ENCODE measurements at places on chromosomes 11 and 22.

- no peak for DNase-seq
Measured at GRCh38 chr11:35131886-35132285, 7.1 kb upstream of the CD44 start.

GRCh38 chr22:25563761-25564319, 635 bp upstream of the GRK3 start:
- DNase-seq = no peak

GRCh38 chr11:92888696-92889095, 80.8 kb upstream of the MTNR1B start:
- no peak for DNase-seq

GRCh38 chr22:21713428-21714058, 22.1 kb downstream of the YPEL1 start:
- DNase-seq = no peak

DNA sequence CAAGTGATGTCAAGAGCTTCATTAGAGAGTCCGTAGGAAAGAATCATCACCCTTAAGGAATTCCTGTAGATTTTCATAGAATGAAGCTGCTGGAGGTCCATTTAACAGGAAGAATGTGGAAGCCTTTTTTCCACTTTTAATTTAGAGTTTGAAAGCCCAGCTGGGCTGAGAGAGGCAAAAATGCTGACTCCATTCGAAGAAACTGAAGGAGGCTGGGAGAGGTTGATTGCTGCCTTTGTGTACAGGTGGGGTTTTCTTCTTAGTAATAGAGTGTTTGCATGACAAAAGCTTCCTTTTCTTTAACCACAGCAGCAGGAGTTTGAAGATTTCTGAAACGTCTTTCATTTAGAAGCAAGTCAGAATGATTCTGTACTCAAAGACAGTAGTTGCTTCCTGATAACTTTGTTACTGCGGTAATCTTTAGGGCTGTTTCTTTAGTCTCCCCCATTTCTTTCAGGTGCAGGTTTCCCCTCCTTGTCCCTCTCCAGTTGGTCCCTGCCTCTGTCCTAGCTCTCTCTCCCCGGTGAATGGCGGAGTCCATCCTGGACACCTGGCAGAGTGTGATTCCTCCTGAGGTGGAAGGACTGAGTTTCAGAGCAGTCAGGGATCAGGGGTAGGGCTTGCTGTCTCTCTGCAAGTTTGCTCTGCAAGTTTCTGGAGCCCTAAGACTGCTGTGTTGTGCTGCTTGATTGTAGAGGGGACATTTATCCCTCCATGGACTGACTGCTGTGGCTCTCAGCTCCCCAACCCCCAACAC, 166.2 kb downstream of the LDLRAD3 start:
- peak; percentile 81 for DNase-seq

DNA sequence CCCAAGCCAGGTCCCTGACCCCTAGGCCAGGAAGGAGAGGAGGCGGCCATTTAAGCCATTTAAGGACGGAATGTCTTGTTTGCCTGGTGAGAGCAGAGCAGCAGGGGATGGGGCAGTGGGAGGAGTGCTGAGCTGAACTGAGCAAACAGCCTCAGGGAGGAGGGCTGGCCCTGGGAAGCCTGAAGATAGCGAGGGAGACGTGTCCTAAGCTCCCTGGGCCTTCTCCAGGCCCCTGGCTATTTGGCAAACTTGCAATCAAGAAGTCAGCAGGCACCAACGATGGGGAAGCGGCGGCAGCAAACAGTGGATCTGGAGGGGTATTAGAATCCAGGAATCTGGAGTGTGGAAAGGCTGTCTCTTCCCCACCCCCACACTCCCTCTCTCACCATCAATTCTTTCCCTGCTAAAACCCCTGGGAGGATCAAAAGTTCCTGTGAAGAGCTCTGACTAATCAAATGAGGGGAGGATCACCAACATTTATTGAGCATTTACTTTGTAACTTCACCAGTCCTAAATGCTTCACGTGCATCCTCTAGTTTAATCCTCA, 8.8 kb downstream of the BCL9L start:
- no peak for DNase-seq

- no peak for DNase-seq
Measured at GRCh38 chr11:933142-933851, 7.6 kb downstream of the AP2A2 start.

DNA sequence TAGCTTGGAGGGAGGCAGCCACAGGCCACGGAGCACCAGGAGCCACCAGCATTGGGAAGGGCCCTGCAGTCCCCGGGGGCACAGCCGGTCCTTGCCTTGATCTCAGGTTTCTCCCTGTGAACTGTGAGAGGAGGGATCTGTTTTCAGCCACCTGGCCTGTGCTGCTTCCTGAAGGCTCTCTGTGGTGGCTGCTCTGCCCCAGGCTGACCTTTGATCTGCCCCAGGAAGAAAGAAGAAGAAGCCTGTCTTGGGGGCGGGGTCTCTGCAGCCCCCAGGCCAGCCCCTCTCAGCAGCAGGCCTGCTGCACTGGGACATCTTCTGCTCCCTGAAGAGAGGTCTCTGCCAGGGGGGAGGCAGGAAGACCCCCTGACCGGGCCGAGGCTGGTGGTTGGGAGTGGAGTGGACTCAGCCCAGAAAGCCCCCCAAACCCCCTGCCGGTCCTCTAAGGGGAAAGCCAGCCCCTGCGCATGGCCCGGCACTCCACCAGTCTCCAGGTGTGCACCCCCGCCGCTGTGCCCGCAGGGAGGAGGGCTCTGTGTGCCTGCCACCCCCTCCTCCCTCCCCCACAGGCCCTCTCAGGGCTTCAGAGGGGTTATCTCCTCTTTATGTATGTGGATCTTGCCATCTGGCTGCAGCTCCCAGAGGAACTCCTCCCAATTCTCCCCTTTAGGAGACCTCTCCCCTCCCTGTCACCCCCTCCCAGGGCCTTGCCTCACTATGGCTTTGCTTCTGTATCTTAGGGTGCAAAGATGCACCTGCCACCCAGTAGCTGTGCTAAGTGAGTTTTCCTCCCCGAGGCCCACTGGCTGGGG, 675.3 kb downstream of the BRD1 start:
- DNase-seq = no peak

- DNase-seq = no peak
Measured at GRCh38 chr11:87351676-87352075, 313.9 kb downstream of the TMEM135 start.

GRCh38 chr11:126188332-126189108, 22.9 kb downstream of the RPUSD4 start:
- DNase-seq = no peak

- DNase-seq = no peak
Measured at GRCh38 chr22:49548356-49549202, 279.1 kb downstream of the BRD1 start.

GRCh38 chr22:22687638-22688500, 43.5 kb downstream of the GGTLC2 start:
- DNase-seq = no peak

DNA sequence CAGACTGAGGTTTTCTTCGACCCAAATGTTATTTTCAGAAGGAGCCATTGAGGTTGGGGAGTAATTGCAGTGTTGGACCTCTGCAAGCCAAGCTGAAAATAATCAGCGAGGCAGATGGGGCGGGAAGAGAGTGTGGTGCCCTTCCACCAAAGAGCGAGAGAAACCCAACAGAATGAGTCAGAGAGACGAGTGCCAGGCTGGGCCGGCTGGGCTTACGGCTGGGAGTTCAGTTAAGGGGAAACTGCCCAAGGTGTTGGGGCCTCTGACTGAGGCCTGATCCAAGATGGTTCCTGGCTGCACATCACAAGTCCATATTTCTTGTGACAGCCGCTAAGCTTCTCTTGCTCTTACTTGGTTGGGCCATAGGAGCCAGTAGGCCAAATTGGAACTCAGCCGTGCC, 30.4 kb upstream of the CREB3L1 start:
- no peak for DNase-seq

DNA sequence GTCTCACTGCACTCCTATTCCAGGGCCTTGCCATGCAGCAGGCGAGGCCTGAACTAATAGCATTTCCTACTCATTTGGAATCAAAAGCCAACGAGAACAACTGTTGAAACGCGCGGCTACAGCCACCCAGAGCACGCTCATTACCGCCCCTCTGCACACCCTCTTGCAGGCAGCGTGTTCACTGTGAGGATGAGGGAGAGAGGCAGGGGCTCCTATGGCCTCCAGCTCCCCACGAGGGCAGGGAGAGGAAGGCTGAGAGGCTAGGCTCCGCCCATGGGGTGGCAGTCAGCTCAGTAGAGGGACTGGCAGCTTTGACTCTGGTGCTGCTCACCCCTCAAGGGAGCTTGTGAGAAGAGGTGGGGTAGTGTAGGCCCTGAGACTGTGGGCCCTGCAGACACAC, 26.2 kb downstream of the LMO1 start:
- DNase-seq = no peak

GRCh38 chr11:119907878-119908572, 179.0 kb upstream of the NECTIN1 start:
- DNase-seq = no peak

DNA sequence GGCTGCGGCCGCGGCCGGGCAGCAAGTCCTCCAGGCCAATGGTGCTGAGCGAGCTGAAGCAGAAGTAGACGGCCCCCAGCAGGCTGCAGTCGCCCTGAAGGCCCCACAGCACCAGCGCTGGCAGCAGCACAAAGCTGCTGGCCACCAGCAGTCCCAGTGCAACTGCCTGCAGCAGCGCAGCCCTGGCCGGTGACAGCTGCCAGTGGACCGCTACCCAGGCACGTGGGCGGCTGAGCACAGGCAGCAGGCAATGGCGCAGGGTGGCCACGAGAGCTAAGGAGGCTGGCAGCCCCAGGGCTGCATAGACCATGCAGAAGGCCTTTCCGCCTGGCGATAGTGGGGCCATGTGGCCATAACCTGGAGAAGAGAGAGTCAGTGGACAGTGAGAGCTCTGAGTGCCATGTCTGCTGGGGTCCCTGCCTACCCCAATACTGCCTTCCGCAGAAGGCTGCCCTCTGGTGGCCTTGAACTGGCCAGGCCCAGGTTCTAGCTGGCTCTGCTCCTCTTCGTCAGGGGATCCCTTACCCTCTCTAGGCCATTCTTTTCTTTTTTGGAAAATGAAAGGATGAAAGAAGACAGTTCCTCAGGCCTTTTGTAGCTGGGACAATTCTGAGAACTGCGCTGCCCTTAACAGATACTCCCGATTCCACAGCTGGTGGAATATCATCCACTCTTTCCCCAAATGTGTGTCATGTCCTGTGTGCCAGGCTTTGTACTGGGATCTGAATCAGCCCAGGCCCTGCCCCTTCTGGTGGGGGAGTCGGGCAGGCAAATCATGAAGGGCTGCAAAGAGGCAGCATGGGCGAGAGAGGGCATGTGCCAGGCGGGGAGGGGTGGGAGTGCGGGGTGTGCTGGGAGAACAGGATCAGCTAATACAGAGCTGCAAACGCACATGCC, 1.8 kb downstream of the KCNK7 start:
- DNase-seq = no peak

DNA sequence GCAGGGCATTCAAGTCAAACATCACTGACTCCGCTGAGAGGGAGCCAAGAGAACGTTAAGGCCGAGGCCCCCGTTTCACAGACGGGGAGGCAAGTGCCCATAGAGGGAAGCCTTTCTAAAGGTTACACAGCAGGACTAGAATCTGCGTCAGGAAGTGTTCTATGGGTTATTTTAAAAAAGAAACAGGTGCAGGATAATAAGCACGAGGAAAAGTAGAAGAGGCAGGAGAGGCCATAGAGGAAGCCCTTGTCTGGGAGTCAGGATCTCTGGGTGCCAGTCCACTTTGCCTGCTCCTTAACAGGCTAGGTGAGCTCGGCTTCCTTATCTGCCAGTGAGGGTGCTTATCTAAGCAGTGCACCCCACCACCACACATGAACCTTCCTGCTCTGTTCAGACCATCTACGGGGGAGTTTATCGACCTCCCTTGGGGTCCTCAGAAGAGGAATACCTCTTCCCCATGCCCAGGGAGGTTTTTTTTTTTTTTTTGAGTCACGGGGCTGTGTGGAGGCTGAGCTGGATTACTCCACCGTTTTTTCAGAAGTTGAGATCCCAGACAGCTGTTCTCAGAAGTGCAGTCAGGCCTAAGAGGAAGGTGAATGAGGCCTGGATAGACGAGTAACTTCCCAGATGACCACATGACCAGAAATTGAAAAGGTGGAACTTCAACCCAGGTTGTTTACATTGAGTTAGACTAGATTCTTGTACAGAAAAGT, 1.2 kb upstream of the FCHSD2 start:
- DNase-seq = no peak

GRCh38 chr11:59556115-59556916, 45.0 kb downstream of the OR4D9 start:
- DNase-seq = no peak

DNA sequence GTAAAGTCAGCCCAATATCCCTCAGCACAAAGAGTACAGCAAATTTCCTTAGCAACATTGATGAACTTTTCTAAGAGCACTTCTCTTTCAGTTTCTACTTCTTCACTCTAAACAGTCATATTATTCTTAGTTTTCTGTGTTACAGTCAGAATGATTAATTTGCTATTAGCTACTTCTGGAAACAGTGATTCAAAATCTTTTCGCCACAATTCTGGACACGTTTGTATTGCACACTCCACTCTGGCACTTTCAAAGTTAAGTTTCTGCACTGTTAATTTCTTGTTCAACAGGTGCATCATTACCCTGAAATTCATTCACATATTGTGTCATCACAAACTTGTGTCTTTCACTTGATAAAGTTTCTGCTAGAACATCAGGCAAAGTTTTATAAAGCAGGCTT, 22.5 kb downstream of the ABTB2 start:
- DNase-seq = no peak

GRCh38 chr11:133235381-133235780, 296.9 kb downstream of the OPCML start:
- no peak for DNase-seq

- DNase-seq = no peak
Measured at GRCh38 chr22:48893288-48894063, 934.2 kb downstream of the BRD1 start.

DNA sequence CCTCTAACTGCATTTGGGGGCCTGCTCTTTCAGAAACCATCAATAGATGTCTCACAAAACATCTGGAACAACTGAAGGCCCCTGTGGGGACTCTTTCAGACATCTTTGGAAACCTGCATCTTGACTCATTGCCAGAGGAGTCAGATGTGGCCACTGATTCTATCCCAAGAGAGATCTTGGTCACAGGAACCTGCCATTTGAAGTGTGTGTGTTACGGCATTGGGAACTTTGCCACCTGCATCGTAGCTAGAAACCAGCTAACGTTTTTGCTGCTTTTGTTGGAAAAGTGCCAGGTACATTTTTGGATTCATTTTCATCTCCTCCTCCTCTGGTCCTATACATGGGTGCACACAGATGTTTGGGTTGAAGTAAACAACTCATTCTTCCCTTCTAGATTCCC, 4.3 kb downstream of the SRRD start:
- DNase-seq = no peak

DNA sequence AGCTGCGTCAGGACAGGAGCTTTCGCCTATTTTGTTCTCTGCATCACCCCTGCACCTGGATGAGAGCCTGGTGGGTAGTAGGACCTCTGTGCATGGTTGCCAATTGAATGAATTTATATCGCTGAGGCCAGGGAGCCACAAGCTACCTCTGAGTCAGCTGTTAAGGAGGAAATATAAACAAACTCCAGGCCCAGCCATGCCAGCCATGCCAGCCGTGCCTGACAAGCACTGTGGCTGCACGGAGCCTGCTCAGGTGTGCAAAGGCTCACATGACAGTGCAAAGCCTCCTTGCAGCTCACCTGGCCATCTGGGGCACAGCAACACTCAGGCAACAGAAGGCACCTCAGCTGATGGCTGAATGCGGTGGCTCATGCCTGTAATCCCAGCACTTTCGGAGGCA, 33.7 kb upstream of the LINC01488 start:
- no peak for DNase-seq

- no peak for DNase-seq
Measured at GRCh38 chr22:23681026-23681809, 9.6 kb upstream of the RGL4 start.

Measured in NT2/D1 (cell line).